ENCODE measurements at places on chromosomes 16 and 17.

- DNase-seq: no peak
These were observed 12.3 kb upstream of the MPRIP start for GRCh38 chr17:17029938-17030337.

DNA sequence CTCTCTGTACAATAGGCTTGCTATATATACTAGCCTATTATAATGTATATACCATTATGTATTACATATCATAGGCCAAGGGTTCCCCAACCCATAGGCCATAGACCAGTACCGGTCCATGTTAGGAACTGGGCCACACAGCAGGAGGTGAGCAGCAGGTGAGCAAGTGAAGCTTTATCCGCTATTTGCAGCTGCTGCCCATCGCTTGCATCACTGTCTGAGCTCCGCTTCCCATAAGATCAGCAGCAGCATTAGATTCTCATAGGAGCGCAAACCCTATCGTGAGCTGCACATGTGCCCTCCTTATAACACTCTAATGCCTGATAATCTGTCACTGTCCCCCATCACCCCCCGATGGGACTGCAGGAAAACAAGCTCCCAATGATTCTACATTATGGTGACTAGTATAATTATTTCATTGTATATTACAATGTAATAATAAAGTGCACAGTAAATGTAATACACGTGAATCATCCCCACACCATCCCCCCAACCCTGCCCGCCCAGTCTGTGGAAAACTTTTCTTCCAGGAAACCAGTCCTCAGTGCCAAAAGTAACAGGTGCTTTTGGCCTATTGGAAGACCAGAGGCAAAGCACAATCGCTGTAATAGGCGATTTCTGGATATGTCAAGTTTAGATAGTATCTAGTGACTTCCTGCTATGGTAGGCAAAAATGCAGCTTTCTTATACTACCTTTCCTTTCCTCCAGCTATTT, 84.1 kb downstream of the MYH11 start:
- DNase-seq: no peak

DNA sequence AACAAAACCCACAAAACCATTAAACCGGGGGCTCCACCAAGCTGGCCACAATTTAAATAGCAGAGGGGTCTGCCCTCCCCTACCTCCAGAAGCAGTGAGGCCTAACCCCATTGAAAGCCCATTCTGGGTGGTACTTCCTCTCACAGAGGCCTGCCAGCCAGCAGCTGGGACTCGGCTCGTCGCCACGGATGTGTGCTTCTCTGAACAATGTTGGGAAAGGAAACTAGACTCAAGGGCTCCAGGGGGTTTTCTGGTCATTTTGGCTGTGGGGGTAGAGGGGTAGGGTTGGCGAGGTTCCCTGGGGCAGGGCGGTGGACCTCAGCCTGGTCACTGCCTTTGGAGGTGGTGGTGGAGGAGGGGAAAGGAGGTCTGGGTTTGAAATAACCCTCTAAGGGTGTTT, 4.7 kb upstream of the PLCG2 start:
- DNase-seq: no peak

- no peak for DNase-seq
These were observed 97.0 kb downstream of the MRTFB start for GRCh38 chr16:14168146-14168545.

DNA sequence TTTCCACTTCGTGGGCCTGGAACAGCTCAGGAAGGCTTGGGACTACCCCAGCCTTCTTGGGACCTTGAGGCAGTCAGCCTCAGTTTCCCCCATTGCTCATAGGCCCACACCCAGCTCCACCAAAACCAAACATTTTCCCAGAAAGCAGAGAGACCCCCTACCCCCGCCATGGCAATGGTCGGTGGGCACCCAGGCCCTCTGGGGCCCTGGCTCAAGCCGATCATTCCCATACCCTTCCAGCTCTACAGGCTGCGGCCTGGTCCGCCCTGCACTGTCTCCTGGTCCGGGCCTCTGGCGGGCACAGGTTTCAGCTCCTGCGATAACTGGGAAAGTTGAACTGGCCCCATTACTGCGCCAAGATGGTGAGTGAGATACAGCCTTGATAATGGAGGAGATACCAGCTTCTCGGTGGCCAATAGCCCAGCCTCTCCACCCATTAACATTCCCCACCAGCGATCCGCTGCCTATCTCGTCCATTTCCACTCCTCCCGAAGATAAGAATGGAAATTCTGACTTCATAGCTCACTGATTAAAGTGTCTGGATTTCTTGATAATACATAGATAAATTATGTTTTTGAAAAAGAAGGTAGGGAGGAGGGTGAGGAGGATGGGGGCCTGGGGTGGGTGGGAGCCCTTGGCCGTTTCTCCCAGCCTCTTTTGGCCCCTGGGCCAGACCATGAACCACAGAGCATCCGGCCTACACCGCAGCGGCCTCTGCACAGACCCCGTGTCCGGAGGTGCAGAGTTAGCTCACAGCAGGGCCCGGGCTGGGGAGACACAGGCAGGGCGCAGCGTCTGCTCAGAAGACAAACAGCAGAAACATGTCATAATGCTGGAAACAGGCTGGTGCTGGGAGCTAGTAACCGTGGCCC, 11.6 kb downstream of the ZFPM1 start:
- peak; percentile 39 for DNase-seq

DNA sequence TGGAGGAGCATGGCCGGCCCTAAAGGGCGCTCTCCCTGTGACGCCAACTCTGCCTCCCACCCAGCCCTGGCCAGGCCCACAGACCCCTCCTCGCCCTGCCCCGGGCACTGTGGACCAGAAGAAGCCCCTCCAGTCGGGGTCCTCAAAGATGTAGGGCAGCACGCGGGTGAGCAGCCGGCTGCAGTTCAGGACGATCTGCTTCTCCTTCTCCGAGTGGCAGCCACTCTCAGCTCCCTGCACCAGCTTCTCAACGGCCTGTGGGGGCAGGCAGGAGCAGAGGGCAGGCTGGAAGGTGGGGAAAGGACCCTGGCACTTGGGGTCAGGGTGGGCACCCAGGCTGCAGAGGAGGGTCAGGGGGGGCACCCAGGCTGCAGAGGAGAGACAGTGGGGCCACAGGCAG, 8.9 kb downstream of the HID1 start:
- peak; percentile 23 for DNase-seq

DNA sequence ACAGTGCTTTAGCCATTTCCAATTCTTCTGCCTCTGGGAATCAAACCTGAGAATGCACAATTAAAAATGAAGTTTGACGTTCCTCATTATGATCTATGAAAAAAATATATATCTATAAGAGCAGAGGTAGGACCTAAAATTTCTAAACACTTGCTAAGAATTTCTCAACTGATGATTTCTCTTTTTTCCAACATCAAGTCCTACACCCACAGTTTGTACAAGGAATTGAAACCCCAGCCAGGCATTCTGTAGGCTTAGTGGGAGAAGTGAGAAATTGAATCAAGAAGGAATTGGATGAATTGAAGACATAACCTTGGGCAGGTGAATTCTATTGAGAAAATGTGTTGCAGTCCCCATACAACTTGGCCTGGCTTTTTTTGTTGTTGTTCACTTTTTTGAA, 2.7 kb downstream of the CACNG3 start:
- DNase-seq: no peak

DNA sequence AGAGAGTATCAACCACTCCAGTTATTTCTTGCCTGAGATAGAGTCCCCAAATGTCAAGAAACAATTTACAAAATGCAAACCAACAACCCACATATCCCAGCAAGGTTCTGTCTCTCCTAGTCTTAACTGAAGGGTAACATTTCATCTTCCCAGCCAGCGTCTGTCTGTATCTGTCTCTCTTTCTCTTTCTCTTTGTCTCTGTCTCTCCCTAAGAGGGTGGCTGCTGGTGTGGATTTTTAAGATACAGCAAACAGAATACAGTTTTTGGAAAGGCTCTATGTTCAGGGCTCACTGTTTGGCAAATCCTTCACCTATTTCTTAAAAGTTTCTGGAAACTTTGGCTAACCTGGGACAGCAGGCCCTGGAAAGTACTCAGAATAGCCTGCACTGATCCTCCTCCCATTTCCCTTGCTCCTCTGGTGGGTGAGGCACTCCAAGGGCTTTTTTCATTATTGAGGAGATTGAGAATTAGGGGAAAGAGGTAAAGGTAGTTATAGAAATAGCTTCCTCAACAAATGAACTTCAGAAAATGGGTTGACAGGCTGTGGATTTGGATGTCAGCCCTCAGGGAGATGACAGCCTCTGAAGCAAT, 6.2 kb downstream of the HOXB4 start:
- no peak for DNase-seq

- no peak for DNase-seq
These were observed 132.0 kb downstream of the COPRS start for GRCh38 chr17:31726980-31727427.

GRCh38 chr17:62336527-62336926, 43.8 kb upstream of the EFCAB3 start:
- DNase-seq: no peak

DNA sequence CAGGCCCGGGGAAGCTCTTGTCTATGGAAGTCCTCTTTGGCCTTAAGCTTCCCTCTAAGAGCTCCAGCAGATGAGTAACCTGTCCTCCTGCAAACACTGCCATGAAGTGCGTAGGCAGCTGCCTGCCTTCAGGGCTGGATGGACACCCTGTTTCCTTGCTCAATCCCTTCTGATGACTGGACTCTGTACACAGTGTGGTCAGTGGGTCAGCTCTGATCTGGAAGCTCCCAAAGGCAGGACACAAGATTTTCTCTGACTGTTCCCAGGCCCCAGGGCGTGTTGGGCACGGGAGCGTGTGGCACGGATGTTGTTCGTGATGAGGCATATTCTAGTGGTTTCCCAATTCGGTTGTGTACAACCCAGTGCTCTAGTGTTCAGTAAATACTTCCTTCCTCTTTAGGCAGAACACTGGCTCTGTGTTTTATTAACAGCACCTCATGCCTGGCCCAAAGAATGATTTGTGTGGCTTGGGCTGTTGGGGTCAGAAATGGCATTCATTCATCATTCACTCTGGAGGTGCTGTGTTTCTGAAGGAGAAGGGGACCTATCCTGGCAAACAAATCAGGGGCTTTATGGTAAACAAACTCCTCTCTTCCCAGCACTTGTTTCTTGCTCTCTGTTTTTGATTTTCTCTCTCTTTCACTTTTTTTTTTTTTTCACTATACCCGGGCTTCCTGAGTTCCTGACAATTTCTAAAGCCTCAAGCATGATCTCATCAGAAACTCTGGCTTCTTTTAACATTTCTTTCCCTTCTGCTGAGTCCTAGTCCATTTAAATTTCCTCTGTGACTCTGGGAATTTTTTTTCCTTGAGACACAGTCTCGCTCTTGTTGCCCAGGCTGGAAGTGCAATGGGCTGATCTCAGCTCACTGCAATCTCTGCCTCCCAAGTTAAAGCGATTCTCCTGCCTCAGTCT, 12.0 kb upstream of the RNF157 start:
- no peak for DNase-seq

- no peak for DNase-seq
These were observed 10.6 kb upstream of the PLD6 start for GRCh38 chr17:17216776-17217175.

DNA sequence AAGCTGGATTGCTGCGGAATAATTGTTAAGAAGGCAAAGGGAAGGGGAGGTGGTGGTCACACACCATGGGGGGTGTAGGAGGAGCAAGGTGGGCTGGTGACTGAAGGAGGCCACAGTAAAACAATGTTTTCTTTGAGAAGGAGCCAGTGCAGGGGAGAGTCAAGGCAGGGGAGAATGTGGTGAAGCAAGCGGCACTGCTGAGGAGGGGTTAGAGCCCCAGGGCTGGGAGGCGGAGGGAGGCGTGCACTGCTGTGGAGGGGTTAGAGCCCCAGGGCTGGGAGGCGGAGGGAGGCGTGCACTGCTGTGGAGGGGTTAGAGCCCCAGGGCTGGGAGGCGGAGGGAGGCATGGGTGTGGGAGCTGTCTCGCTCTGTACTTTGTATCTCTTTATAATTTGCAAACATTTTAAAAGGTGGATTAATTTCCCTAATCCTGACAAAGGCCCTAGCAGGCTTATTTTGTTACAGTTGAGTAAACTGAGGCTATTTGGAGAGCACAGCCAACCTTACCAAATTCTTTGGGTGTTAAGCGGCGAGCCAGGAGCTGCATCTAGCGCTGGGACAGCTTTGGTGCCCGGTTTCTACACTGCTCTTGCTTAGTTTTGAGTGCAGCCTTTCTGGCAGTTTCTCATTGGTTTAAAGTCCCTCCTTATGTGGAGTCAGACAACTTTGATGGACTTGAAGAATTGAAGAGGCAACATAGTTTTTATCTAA, 20.9 kb downstream of the RPTOR start:
- peak; percentile 51 for DNase-seq

GRCh38 chr17:78716814-78717393, 65.2 kb downstream of the CYTH1 start:
- no peak for DNase-seq

DNA sequence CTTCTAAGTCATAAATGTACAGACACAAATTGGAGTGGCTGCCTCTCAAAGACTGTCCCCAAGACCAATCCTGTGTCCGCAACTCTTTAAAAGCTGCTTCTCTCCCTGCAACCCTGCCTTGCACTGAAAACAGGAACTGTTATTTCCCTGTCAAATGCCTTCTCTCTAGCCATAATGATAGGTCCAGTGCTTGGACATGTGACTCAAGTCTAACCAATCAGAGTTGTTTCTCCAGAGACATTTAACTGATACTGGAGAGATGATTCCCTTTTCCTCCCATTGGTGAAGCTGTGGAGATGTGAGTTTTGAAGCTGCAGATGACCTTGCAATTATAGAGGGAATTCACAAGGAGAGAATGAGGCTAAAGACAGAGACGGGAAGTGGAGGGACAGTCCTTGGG, 253.3 kb upstream of the CDH5 start:
- DNase-seq: no peak

DNA sequence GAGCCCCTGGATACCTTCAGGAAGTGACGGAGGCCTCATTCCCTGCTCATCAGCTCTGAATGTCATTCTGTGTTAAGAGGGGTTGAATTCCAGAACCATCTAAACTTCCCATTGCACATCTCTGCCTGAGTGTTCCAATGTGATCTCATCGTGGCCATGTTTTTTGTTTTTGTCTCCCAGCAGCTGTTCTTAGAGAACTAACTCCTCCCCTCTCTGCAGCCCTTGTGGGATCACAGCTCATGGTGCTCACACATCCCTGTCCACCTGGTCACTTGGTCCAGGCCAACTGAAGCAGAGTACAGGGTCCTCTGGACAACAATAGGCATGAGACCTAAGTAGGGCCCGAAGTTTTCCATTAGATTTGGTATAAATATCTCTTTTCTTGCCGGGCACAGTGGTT, 6.0 kb upstream of the SYT17 start:
- no peak for DNase-seq

GRCh38 chr16:89397331-89397861, 93.0 kb downstream of the ANKRD11 start:
- no peak for DNase-seq

- DNase-seq: no peak
These were observed 109.5 kb downstream of the ASIC2 start for GRCh38 chr17:33183487-33184026.

DNA sequence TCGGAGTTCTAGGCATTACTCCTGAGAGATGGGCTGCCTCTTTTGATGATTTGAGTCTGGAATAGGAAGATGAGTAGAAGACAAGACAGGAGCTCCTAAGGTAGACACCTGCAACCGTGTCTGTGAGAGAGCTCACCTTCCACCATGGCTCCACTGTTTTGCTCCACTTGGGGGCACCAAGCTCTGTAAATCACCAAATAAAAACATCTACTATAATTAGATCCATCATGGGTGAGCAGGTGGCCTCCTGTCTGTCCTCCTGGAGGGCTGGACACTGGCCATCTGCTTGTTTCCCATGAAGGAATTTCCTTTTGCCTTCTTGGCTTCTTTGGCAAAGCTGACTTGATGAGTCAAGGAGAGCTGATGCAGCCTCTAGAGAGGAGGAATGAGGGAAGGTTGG, 179.0 kb downstream of the HAPSTR1 start:
- no peak for DNase-seq
